Fibroblast of skin of left biceps (primary cell): ENCODE measurements at places on chromosomes 2 and 18.
A peak's percentile ranks its signal among the peaks of the same experiment; 100 is the strongest.

- DNase-seq = no peak
These were observed 202.3 kb downstream of the SLC8A1 start for GRCh38 chr2:40249577-40249976.

DNA sequence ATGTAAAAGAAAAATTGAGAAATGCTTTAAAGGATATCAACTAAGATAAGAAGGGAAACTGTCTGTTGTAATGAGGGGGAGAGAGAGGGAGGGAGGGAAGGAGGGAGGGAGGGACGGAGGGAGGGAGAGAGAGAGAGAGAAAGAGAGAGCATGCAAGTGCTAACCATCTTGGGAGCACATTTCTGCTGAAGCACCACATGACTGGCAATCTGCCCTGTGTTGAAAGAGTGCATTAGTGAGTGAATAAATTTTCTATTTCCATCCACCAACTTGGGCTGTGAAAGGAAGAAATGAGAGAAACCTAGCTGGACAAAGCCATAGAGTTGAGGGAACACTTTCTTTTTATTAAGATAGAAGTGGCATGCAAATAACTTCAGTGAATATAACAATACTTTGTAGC lies 110.7 kb downstream of the TMX3 start:
- peak; percentile 20 for DNase-seq

DNA sequence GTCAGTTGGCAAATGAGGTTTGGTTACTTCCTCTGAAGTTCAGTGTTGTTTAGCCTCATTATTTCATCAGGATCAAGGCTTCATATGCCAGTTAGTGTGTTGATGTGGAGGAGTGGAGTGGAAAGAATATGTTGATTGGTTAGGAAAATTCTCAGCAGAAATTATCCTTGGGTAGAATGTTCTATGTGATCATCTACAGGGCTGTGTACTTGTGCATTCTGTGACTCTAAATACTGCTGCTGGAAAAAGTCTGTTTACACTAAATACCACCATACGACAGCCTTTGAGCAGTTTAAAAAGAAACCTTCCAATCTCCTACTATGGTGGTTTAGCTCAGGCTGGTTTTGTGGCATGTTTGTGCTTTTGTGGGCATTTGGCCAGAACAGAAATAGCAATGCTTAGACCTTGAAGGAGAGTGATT lies 25.8 kb downstream of the CAB39 start:
- no peak for DNase-seq

- DNase-seq = peak; percentile 79
These were observed 68.8 kb upstream of the SPTBN1 start for GRCh38 chr2:54387059-54387991.

- DNase-seq = no peak
These were observed 1.7 kb upstream of the DYSF start for GRCh38 chr2:71451705-71452104.

GRCh38 chr18:59861963-59862819 lies 37.6 kb upstream of the PMAIP1 start:
- no peak for DNase-seq
